ENCODE measurements at places on chromosomes 7 and 10. TPM values are rescaled to one million over a fixed set of nuclear protein-coding genes. Genes with fewer than 3 reads are reported as not detected.

Gene CALHM3
- 20.3 TPM for total RNA-seq

GRCh38 chr10:51085204-51085603 lies 10.9 kb downstream of the PRKG1 start:
- H3K4me3 ChIP-seq: no peak overlapping the region
- no peaks in the 10 kb centered on the region for H3K27me3 ChIP-seq
- peaks cover 2% of the 10 kb centered on the region for H3K4me1 ChIP-seq
- no peak for DNase-seq

Gene HMX3
- total RNA-seq: not detected

Gene STK17A
- 16.7 TPM for total RNA-seq

- DNase-seq: no peak
- H3K27me3 ChIP-seq: no peaks in the 10 kb centered on the region
- peaks cover 3% of the 10 kb centered on the region for H3K36me3 ChIP-seq
- H3K4me1 ChIP-seq: peaks cover 4% of the 10 kb centered on the region
These were observed 44.2 kb downstream of the FANK1 start for GRCh38 chr10:125940515-125940914.

Gene TMEM270
- total RNA-seq: not detected
